ENCODE measurements at places on chromosomes 2 and 18.
A peak's percentile ranks its signal among the peaks of the same experiment; 100 is the strongest.

DNA sequence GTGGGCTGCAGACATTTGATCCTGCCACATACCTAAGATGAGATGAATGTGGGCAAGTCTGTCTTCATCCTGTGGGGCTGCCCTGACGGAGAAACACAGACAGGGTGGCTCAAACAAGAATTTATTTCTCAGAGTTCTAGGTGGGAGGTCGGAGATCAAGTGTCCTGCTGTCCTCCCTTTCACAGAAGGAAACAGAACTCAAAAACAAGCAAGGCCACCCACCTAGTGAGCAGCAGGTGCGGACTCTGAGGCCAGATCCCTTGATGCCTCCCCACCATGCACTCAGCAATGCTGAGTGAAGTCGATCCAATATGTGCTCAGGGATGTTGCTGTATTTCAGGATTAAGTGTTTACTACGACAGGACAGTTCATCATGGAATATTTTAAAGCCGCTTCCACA, 63.0 kb upstream of the SNTG2 start:
- DNase-seq, result no peak

- DNase-seq, result no peak
Observed at GRCh38 chr2:234823196-234823876, 128.5 kb upstream of the SH3BP4 start.

- DNase-seq, result no peak
Observed at GRCh38 chr2:236546561-236547002, 23.0 kb upstream of the ACKR3 start.

GRCh38 chr2:45681675-45682074, 30.2 kb downstream of the PRKCE start:
- DNase-seq, result no peak

DNA sequence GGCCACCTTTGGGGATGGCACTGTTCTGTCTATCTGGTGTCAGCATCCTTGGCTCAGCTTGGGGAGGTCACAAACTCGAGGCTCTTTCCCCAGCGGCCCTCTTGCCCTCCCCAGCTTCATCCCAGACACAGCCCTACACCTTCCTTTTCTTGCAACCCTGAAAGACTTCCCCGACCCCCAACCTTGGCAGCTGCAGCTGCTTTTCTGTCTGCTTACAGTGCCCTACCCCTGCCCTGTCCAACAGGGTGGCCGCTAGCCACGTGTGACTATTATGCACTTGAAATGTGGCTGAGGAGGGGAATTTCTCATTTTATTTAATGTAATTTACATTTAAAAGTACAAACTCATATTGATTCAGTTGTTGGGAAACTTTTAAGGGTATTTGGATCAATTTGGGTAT, 41.3 kb downstream of the NGEF start:
- no peak for DNase-seq

- DNase-seq, result no peak
Observed at GRCh38 chr2:180222644-180223043, 215.5 kb upstream of the CWC22 start.

GRCh38 chr2:68837164-68837860, 33.9 kb downstream of the BMP10 start:
- peak; percentile 59 for DNase-seq

GRCh38 chr2:191641609-191642008, 36.3 kb upstream of the NABP1 start:
- DNase-seq, result no peak

- DNase-seq, result no peak
Observed at GRCh38 chr2:223971-224760, 39.7 kb downstream of the SH3YL1 start.

DNA sequence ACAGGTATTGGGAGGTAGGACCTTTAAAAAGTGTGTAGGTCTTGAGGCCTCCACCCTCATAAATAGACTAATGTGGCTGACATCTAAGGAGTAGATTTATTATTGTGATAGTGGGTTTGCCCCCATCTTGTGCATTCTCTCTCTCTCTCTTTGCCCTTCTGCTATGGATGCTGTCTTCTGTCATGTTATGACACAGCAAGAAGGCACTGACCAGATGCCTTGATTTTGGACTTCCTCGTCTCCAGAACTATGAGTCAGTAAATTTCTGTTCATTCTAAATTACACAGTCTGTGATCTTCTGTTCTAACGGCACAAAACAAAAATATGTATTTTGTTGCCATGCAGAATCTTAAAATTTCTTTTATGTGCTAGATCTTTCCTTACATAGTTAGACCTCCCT, 66.9 kb downstream of the ATAD2B start:
- no peak for DNase-seq

- no peak for DNase-seq
Observed at GRCh38 chr2:19031642-19032041, 326.8 kb downstream of the OSR1 start.

DNA sequence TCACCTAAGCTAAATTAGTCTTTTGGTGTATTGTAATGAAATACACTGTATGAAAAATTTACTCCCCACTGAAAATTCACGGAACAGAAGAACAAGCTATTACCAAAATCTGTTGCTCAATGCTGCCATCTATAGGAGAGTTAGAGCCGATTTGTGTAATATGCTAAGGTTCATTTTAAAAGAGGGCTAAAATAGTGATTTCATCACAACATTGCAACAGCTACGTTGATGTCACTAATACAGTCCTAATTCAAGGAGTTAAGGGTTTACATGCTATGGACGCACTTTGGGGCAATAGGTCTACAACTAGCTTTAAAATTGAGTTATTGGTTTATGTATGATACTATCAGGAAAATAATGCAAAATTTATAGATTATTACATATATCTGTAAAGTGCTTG, 3.0 kb upstream of the IRS1 start:
- no peak for DNase-seq

GRCh38 chr2:216713691-216714336, 18.5 kb upstream of the IGFBP5 start:
- DNase-seq, result no peak

- DNase-seq, result peak; percentile 42
Observed at GRCh38 chr18:75070625-75071483, 138.1 kb downstream of the PTGR3 start.

GRCh38 chr2:190017837-190018236, 44.7 kb downstream of the MSTN start:
- DNase-seq, result no peak

DNA sequence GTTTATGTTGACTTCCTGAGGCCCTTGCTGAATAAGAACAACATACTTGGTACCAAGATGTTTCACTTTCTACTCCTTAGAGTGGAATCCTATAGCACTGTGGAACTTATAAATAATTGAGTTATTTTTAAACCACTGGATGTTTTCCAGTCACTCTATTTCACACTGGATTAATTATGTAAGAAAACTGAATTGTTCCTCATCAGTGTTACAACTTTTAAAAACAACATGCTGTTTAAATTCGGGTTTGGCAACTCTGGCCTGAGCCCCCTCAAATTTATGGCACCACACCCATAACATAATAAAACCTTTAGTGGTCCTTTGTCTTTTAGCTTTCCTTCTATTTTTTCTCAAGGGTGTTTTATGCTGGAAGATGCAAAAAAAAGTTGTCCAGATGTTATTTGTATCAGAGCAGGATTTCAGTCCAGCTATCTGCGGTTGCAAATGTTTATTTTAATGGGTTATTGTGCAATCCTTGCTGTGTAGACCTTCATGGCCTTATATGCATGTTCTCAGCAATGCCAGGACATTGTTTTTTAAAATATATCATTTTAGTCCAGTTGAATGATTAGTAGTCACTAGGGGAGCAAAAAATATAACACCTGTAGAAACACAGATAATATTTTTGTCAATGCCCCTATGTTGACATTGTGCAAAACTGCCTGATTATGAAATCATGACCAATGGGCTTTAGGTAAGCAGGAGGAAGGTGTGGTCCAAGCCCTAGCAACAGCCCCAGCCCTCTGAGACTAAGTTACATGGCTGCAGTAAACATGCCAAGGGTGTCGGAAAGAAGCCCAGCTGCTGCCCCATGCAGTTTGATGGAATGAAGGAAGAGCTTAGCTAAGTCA, 638.0 kb upstream of the ZEB2 start:
- no peak for DNase-seq

GRCh38 chr2:217988014-217988839, 14.6 kb downstream of the TNS1 start:
- DNase-seq, result peak; percentile 87

DNA sequence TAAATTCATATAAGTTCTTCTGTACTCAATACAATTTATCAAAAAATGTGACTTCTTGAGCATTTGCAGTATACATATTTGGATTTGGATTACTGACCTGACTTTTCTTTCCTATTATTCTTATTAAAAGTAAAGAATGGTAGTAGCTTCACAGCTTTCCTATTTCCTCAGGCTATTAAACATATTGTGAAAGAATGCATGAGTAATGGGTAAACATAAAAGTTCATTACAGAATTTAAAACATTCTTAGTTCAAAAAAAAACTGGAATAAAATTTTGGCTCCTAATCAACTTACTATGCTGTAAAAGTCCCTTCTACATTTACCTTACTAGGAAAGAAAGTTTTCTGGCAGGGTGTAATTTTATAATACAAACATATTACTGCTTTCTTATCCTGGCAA, 27.3 kb upstream of the C2orf66 start:
- DNase-seq, result no peak

GRCh38 chr2:23563673-23564614, 179.0 kb downstream of the KLHL29 start:
- DNase-seq, result no peak

DNA sequence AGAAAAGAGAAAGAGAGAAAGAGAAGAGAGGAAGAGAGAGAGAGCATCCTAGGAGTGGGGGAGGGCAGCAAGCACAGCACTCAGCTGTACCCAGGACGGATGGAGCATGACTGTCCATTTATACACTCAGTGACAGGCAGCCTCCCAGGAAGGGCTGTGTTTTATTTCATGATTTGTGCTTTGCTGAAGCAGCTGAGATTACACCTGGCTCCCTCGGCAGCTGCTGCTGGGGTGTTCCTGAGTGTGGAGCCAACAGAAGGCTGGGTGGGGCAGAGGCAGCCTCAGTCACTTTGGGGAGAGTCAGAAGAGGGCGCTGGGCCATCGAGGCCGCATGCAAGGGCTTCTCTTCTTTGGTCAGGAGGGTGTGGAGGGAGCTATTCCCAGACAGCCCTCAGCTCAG, 47.8 kb upstream of the TEX51 start:
- DNase-seq, result no peak

DNA sequence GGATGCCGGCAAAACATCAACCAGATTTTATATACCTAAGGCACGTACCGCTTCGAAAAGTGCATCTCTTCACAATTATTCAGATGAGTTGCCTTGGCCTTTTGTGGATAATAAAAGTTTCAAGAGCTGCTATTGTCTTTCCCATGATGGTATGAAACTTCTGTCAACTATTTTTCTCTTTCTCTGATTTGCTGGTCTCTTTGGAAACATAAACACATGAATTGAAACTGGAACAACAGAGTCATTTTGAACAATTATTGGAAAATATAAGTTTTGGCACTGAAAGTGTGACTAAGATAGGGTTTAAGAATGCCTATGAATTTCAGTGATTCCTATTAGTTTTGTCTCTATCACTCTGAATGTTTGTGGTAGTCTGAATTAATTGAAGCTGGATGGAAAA, 109.9 kb downstream of the DPP4 start:
- DNase-seq, result no peak

- no peak for DNase-seq
Observed at GRCh38 chr2:190858817-190859216, 21.8 kb upstream of the GLS start.

DNA sequence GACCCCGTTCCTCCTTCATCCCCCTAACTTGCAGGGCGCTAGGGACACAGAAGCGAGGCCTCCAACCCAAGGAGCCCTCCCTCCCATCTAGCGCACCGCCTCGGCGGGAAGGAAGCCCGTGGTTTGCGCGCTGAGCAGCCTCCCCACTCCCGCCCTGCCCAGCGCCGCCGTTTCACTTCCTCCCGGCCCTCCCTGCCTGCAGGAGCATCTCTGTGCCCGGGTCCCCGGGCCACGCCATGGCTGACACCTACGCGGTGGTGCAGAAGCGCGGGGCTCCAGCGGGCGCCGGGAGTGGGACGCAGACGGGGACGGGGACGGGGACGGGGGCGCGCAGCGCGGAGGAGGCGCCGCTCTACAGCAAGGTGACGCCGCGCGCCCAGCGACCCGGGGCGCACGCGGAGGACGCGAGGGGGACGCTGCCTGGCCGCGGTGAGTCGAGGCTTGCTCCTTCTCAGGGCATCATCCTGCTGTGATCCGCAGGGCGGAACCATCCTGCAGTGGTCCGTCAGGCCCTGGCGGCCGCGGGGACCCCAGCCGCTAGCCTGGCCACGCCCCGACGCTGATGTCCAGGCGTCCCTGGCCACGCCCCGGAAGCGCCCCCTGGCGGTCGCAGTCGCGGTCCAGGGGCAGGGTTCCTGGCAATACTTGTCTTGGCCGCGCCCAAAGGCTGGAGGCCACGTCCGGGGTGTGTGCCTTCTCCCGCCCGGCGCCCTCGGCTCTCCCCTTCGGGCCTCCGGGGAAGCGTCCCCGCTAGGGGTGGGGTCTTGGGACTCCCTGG, 16.4 kb downstream of the PTPN18 start:
- DNase-seq, result peak; percentile 66

DNA sequence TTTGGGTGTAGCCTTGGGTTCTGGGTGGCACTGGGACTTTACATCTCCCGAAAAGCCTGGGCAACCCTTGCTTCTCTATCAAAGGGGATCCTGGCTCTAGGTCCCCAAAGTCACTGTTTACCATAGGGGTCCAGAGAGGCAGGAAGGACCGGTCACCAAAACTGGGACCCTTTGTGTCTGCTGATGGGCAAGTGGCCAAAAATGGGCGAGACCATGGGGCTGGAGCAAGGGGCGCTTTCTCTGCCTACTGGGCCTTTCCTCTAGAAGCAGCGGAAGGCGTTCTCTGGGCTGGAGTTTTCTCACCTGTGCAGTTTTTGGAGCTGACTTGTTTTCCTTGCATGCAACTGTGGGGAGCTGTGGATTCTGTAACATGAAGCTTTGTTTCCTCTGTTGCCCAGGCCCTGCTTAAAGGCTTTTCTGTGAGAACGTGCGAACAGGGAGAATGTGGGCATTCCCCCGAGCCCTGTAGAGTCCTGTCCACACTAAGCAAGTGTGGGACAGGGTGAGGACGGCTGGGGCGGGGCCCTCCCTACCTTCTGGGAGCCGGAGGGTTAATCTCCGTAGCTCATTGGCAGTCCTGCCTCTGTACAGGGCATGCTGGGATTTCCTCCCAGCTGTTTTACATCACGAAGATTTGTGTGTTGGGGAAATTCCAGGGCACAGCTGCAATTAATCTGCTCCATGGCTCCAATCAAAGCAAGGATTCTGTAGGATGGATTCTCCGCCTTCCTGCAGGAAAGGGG, 50.2 kb downstream of the TGOLN2 start:
- no peak for DNase-seq

DNA sequence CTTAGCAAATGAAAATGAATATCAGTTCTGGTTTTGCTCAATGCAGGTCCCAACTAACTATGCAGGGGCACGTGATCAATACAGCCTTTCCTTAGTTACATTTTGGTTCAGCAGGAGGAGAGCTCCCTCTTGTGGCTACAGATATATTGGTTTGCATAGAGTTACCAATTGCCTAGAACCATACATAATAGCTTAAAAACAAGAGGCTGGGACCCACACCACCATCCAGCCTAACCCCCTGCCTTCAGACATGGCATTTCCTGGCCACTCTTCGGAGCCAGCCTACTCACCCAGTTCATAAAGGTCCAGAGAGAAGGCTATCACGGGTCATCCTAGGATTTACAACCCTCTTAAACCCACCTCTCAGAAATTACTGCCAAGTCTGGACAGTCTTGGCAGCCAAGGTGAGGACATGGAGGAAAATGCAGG, 10.5 kb downstream of the CCDC93 start:
- DNase-seq, result peak; percentile 18

Data from stimulated activated CD4-positive, alpha-beta T cell treated with anti-CD3 and anti-CD28 coated beads, Interleukin-4, amount 100 ng/mL, for 48 hours (primary cell).